Fibroblast of skin of left quadriceps (primary cell): ENCODE measurements at places on chromosomes 6 and 20.

DNA sequence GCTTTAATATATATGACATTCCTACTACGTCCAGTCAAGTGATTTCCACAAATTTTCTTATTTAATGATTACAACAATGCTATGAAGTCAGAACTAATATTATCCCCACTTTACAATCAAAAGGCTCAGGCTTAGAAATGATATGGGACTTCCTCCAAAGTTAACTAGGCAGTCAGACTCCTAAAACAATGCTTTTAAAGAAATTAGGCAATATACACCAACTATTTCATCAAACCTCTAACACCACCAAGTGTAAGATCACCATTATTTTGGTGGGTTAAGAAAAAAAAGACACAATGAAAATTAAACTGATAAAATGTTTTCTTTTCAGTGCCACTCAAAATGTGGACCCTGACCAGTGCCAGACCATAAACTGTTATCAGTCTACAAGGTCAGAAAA, 256.1 kb upstream of the RUNX2 start:
- DNase-seq = no peak

GRCh38 chr20:39878320-39878719, 810.7 kb downstream of the MAFB start:
- DNase-seq = no peak

- DNase-seq = no peak
Observed at GRCh38 chr20:22757424-22758183, 173.2 kb upstream of the FOXA2 start.

- no peak for DNase-seq
Observed at GRCh38 chr6:142846459-142846831, 98.5 kb downstream of the HIVEP2 start.
